ENCODE measurements at places on chromosomes 7 and 10.

DNA sequence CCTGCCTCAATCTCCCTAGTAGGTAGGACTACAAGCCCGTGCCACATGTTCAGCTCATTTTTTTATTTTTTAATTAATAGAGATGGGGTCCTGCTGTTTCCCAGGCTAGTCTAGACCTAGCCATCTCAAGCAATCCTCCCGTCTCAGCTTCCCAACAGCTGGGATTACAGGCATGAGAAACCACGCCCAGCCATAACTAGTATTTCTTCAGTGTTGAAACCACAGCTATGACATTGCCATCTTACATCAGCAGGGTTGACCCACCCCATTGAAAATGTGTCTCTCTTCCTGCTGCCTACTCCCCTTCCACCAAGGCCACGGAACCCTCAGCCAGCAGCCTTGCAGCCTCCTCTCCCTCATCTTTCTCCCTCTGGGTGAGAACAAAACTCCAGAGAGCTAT, 62.1 kb upstream of the ZNF746 start:
- DNase-seq, result no peak

DNA sequence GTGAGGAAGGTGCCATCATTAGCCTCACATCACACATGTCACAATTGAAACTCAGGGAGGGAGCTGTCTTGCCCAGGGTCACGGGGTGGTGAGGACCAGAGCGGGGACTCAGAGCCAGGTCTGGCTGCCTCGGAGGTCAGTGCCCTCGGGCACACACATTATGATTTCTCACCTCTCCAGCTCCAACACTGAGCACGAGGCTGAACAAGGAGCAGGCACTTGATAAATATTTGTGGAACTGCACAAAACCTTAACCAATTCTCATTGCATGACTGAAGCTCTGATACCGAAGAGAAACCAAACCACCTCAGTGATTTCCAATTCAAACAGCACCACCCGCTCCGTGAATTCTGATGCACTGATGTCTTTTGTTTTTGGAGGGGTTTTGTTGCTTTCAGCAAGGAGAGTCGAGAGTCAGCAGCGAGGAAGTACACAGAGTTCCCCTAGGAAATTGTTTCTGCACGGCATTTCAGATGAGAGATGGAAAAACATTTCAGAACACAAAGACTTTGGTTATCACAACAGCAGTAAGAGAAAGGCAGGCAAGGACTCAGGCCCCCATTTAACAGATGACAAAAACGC, 55.3 kb upstream of the ZMIZ1 start:
- no peak for DNase-seq

DNA sequence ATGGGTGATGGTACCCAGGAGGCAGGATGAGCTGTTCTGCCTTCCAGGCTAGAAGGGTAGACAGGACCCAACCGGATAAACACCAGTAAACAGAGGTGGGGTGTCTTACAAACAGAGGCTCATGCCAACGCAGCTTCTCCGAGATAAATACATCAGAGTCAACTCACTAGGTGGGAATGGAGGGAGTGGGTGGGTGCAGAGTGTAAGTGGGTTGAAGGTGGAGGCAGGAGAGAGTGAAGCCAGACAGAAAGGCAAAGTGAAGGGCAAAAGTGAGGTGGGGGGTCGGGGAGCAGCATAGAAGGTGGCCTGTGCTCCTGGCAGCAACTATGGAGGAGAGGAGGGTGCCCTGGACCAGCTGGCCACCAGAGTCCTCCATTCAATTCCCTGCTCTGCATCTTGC, 40.4 kb upstream of the COL13A1 start:
- no peak for DNase-seq

- DNase-seq, result no peak
Observed at GRCh38 chr10:115774721-115775120, 498.3 kb downstream of the GFRA1 start.

GRCh38 chr7:81053623-81054022, 134.8 kb upstream of the SEMA3C start:
- no peak for DNase-seq

GRCh38 chr10:48542471-48543181, 62.2 kb downstream of the ARHGAP22 start:
- DNase-seq, result no peak

DNA sequence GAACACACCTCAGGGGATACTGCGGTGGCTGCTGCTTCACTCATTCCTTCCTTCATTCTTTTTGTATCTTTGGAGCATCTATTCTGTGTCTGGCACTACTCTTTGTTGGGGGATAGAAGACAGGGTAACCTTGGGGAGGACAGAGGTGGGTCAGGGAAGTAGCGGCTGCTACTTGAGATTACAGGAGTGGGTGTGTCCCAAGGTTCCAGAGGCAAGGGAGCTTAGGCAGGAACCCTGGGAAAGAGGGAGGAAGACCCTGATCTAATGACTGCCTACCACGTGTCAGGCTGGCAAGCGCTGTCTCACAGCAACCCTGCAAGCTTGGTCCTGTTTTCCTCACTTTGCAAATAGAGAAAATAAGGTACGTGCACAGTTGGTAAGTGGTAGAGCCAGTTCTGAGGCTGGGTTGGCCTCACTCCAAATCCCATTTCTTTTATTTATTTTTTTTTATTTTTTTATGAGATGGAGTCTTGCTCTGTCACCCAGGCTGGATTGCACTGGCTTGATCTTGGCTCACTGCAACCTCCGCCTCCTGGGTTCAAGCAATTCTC, 985.9 kb upstream of the ZNF722 start:
- DNase-seq, result no peak

- DNase-seq, result peak; percentile 7
Observed at GRCh38 chr7:135905355-135905754, 71.8 kb downstream of the MTPN start.

DNA sequence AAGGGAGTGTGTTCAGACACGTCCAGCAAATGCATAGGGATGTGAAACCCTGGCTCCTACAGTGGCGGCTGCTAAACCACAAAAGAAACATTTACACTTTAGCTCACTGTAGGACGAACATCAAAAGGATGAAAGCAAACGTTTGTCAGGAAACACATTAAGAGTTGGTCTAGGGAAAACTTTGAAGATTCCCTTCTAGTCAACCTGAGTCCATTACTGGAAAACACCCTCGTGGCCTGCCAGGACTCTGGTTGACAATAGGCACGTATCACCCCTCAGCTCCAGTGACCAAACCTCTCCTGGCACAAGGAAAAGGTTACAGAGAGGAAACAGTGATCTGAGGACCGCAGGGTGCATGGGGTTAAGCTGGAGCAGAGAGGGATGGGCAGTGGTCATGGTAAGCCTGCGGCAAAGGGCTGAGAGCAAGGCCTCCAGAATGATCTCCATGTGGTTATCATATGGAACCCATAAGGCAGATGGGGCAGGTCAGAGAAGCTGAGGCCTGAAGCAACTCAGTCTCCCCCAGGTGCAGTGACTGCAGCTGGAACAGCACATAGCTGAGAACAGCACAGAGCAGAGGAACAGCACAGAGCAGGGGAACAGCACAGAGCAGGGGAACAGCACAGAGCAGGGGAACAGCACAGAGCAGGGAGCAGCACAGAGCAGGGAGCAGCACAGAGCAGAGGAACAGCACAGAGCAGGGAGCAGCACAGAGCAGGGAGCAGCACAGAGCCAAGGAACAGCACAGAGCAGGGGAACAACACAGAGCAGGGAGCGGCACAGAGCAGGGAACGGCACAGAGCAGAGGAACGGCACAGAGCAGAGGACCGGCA, 49.9 kb downstream of the CHST15 start:
- DNase-seq, result peak; percentile 12

- no peak for DNase-seq
Observed at GRCh38 chr7:157610671-157611295, 274.0 kb downstream of the DNAJB6 start.

DNA sequence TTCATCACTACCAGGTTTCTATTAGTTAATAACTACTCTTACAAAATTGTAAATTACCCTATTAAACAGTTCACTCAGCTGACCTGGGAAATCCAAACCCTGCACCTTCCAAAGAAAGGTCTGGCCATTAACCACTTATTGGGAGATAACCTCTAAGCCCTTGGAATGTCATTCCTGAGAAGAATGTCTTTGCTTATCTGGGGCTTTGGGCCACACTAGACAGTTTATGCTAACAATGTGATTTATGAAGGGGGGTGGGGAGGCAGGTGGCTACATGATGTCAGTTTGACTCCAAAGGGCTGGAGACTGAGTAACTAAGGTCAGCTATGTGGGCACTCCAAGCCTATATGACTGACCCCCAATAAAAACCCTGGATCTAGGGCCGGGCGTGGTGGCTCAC, 50.7 kb downstream of the AKR1D1 start:
- DNase-seq, result no peak

- no peak for DNase-seq
Observed at GRCh38 chr10:18523858-18524257, 127.5 kb downstream of the NSUN6 start.

DNA sequence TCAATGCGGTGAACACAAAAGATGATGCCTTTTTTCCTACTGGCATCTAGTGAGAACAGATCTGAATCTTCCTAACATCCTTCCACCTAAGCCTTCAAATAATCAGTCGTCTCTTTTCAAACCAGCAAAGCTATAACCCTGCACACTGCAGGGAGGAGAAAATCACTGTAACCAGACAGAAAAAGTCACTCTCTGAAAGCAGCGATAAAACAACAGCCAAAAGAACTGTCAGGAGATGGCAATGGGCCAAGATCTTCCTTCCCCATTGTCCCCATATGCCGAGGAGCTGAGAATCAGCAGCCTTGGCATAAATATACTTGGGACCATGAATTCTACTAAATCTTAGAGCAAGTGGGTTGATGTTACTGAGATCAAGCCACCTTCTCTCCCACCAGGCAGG, 13.1 kb downstream of the FZD9 start:
- no peak for DNase-seq

GRCh38 chr10:17354781-17355180, 99.6 kb downstream of the ST8SIA6 start:
- DNase-seq, result no peak

GRCh38 chr7:135815033-135815432, 66.4 kb upstream of the FAM180A start:
- DNase-seq, result no peak

GRCh38 chr7:103718482-103719061, 270.9 kb downstream of the RELN start:
- DNase-seq, result no peak

DNA sequence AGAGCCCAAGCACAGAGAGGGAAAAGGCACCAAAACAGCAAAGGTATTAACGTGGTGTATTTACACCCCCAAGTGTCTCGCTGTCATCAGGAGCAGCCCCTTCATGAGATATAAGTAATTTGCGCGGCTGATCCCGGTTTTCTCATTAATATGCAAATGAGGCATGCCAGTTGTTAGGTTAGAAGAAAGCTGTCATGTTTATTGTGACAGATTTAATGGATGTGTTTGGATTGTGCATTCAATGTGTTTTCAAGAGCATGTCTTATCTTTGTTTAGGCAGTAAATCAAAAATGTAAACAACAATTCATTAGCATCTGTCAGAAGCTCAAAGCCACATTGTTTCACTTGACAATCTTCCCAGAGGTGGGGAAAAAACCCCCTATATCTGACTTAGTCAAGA, 56.5 kb upstream of the CTBP2 start:
- no peak for DNase-seq

DNA sequence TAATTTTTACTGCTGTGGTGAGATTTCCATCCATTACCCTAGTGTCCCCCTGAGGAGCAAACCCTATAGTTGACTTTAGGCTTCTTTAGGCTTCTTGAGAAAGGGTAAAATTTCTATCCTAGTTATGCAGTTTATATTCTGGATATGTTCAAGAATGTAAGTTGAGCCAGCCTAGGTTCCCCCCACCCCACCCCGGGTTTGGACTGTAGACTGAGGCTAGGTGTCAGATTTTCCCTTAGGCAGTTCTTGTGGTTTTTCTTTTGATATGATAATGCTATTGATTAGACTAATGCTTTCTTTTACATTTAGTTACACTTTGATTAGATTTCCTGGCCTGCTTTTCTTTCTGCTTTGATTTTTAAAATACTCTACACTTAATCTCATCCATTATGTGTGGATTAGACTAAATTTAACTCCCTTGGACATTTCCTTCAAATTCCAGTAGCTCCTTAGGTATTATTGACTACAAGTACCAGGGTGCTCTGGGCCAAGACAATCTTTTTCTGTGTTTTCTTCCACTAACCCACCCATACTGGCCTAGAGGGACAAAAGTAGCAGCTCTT, 37.7 kb downstream of the NRF1 start:
- DNase-seq, result no peak

- DNase-seq, result no peak
Observed at GRCh38 chr7:84339306-84339705, 144.7 kb upstream of the SEMA3A start.

All from CD4-positive, alpha-beta T cell treated with Interleukin-10 for 1 hour (primary cell).